ENCODE measurements at places on chromosomes 11 and 22.

DNA sequence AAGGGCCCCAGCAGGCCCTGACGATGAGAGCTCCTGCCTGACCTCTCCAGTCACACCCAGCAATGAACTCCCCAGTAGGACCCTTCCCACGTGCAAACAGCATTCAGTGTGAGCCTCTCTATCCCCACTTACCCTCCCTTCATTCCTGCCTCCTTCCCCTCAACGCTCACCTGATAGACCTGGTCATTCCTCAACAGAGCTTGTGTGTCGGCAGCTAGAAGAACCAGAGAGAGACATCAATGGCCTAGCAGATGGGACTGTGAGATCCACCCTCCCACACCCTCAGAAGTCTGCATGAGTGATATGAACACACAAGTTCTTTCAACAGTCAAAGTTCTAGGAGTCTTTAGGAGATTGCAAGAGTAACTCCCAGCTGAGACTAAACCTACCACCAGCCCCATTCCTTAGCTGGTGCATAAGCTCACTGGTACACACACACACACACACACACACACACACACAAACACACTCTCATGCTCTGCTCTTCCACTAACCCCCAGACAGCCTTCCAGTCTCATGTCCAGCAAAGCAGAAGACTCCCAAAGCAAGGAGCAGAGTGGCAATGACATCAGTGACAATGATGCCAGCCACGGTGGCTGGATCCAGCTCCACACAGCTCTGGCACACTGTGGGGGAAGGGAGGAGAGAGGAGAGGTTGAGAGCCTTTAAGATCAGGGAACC lies 3.1 kb downstream of the CD3D start:
- DNase-seq = no peak

DNA sequence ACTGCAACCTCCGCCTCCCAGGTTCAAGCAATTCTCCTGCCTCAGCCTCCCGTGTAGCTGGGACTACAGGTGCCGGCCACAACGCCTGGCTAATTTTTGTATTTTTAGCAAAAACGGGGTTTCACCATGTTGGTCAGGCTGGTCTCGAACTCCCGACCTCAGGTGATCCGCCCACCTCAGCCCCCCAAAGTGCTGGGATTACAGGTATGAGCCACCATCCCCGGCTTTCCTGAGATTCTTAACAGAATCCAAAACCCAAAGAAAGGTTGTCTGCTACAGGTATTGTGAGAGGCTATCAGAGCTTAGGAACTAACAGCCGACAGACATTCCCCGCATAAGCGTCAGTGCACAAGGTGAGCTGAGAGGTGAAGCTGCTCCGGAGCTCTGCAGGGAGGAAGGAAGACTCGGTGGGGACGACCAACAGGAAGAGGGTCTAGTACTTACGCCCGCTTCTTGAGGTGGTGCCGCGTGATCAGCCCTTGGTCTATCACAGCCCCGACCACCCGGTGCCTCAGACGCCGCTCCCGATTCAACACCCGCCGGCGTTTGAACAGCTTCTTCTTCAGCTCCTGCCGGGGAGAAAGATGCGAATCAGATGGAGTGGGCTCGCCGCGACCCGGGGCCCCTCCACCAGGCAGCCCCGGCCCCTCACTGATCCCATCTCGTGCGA lies 470 bp downstream of the C11orf98 start:
- DNase-seq = peak; percentile 93

GRCh38 chr11:108748968-108749367 lies 84.1 kb downstream of the DDX10 start:
- no peak for DNase-seq

DNA sequence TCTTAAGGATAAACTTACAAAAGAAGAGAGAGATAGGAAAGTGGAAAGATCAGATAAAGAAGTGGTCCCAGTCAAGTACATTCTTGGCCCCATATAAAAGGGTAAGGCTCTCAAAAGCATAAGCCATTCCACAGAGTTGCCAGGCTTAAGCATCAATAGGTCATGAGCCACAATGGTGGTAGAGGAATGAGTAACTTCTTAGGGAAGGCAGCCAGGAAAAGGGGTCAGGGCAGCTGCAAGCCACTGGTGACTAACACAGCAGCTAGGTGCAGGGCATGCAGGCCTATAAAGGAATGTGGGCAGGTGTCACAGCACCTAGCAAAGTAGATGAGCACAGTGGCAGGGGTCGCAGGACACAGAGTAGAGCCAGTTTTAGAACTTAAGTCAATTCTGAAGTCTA lies 302.6 kb upstream of the FAT3 start:
- no peak for DNase-seq

GRCh38 chr11:45482331-45482730 lies 183.1 kb downstream of the CHST1 start:
- no peak for DNase-seq

- no peak for DNase-seq
Observed at GRCh38 chr11:36306888-36307287, 10.8 kb downstream of the PRR5L start.

DNA sequence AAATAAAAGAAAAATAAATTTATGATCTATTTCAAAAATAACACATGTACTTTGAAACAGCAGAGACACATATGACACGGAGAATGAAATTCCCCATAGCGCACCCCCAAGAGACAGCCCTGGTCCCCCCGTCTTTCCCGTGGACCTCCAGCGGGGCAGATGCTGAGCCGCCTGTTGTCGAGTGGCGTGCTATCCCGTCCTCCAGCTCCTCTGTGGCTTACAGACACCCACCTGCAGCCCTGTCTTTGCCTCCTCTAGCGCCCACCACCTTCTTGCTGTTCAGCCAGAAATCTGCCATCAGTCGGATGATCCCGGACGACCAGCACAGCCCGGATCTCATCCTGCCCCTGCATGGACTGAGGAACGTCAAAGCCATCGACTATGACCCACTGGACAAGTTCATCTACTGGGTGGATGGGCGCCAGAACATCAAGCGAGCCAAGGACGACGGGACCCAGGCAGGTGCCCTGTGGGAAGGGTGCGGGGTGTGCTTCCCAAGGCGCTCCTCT lies 44.4 kb upstream of the PPP6R3 start:
- no peak for DNase-seq

DNA sequence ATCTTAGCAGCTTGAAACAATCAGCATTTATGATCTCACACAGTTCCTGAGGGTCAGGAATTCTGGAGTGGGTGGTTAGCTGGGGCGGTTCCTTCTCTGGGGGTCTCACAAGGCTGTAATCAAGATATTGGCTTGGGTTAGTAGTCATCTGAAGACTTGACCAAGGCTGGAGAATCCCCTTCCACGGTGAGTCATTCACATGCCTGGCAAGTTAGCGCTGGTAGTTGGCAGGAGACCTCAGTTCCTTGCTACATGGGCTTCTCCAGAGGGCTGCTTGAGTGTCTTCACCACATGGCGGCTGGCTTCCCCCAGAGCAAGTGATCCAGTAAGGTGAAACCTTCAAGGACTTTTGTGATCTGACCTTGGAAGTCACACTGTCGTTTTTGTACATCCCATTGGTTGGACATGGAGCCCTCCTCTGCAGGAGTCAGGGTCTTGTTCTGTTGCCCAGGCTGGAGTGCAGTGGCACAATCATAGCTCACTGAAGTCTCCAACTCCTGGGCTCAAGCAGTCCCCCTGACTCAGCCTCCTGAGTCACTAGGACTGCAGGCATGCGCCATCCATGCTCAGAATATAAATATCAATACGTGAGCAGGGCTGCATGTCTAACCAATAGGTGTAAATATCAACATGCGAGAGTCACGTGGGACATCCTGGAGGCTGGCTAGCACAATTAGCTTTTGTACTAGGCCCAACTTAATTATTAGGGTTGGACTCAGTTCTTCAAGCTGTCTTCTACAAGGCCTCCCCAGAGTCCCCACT lies 7.2 kb upstream of the NIPSNAP1 start:
- DNase-seq = no peak

DNA sequence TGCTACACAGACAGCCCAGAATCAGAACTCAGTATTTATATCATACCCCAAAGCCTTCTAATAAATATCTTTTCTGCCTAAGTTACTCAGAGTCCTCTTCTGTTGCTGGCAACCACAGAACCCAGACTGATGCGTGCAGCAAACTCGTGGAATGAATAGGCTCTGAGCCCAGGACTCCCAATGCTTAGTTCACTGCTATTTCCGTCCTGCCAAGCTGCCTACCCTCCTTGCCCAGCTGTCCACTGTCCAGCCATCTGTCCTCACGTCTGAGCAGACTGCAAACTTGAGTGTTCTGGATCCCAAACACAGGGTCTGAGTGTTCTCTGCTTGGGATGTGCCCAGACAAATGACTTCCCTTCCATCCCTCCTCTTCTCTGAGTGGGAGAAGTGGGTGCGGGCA lies 19.4 kb downstream of the PTPN5 start:
- DNase-seq = no peak

DNA sequence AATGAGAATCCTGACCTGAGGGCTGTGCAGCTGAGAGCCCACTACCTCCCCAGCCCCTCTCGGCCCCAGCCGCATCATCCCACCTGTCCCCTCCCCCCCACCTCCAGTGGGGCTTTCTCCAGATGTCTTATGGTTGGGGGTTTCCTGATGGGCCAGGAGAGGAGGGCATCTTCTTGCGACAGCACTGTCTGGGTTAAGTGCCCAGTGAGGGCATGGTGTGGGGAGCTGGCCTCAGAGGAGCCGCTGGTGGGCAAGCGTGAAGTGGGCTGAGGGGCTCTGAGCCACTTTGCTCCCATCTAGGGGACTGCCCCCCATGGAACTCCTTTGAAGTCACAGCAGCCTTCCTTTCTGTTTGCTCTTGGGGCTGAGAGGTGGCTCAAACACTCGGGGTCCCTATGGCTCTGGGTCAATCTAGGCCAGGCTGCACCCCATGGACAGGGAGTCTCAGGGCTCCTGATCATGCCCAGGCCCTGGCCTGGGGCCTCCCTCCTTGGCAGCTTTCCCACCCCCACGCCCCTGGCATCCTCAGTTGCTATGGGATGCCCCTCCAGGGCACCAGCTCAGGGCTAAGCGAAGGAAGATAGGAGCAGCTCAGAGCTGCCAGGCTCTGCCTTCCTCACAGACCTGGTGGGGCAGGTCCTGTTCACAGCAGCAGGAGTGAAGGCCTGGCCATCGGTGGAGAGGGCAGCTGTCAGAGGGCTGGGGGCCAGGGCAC lies 11.0 kb upstream of the MIEF1 start:
- no peak for DNase-seq

GRCh38 chr11:4626207-4627099 lies 10.8 kb upstream of the OR51D1 start:
- DNase-seq = peak; percentile 89

GRCh38 chr11:74929431-74930363 lies 19.2 kb downstream of the XRRA1 start:
- peak; percentile 64 for DNase-seq

- no peak for DNase-seq
Observed at GRCh38 chr22:49352361-49353169, 475.1 kb downstream of the BRD1 start.

DNA sequence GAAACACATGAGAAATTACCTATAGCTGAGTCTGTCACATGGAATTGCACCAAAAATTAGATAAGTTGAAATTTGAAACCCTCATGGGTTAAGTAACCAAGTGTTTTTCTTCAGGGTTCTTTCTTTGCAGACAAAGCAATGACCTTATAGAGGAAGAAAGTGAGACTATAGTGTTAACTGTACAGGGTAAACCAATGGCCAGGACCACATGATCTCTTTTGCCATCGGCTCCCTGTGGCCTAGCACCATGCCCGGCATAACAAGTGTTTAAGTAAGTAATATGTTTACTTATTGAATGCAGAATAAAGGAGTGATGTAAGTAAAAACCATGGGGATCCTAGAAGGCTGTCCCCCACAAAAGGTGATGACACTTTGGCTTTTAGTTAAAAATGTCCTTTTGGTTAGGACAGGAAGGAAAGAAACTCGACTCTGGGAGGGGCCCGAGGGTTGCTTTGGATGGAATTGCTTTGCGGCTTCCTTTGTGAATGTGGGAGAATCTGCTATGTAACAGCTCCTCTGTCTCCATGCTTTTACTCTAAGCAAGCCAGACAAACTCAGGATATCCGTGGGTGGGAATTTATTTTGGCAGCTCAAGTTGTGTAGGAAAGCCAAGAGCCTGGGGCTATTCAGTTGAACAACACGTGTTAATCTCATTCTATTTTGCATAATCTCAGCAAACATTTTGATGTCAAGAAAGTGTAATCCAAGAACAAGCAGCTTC lies 454.7 kb downstream of the INSC start:
- no peak for DNase-seq

DNA sequence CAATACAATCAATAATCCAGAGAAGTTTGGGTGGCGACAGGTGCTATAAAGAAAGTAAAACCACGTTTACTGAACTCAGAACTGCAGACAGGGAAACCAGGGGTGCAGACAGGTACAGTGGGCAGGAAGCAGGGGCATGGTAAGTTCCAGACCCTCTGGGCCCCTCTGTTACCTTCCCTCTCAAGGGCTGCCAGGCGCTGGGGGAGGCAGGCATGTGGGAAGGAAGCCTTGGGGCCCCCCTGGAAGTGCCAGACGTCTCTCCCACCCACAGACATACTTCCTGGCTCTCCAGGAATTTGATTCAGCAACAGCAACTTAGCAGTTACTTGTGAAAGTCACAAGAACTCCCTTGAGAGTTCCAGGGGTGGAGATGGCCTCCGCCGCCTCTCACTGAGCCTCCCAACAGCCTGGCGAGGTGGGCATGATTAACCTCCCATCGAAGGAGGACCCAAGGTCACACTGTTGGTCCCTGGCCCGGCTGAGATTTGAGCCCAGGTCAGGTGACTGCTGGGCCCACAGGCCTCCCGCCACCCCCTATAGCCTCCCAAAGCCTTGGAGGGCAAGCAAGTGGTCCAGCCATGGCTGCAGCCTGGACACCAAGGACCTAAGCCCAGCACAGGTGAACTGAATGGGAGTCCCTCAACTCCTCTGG lies 14.1 kb upstream of the TSKU start:
- no peak for DNase-seq

DNA sequence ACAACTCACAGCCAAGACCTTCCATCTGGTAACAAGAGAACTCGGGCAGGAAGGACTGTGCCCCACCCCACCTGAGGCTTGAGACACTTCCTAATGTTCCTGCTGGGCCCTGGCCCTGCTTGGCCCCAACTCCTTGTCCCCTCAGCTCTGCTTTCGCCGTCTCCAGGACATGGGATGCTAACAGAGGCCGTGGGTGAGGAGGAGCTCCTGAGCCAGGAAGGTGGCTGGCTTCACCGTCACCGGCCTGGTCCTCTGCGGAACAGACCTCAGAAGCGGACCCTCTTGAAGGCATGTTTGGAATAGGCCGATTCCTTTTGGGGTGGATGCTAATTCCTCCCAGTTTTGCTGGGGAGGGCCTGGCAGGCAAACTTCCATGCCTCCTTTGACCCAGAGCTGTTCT lies 154.3 kb downstream of the CACNA1I start:
- no peak for DNase-seq

GRCh38 chr11:132047167-132047566 lies 676.8 kb downstream of the NTM start:
- DNase-seq = no peak

- DNase-seq = no peak
Observed at GRCh38 chr11:108965306-108966001, 300.6 kb downstream of the DDX10 start.

- no peak for DNase-seq
Observed at GRCh38 chr11:75277991-75278790, 37.6 kb downstream of the TPBGL start.

GRCh38 chr11:85815186-85815931 lies 4.4 kb upstream of the SYTL2 start:
- no peak for DNase-seq

GRCh38 chr22:37212174-37212906 lies at the start of gene SSTR3:
Gene SSTR3, minus strand, starts transcription at chr22:37212477. Its CDS starts 4,674 bp downstream, at chr22:37207803.
- no peak for DNase-seq
